ENCODE measurements at places on chromosomes 1 and 21.

DNA sequence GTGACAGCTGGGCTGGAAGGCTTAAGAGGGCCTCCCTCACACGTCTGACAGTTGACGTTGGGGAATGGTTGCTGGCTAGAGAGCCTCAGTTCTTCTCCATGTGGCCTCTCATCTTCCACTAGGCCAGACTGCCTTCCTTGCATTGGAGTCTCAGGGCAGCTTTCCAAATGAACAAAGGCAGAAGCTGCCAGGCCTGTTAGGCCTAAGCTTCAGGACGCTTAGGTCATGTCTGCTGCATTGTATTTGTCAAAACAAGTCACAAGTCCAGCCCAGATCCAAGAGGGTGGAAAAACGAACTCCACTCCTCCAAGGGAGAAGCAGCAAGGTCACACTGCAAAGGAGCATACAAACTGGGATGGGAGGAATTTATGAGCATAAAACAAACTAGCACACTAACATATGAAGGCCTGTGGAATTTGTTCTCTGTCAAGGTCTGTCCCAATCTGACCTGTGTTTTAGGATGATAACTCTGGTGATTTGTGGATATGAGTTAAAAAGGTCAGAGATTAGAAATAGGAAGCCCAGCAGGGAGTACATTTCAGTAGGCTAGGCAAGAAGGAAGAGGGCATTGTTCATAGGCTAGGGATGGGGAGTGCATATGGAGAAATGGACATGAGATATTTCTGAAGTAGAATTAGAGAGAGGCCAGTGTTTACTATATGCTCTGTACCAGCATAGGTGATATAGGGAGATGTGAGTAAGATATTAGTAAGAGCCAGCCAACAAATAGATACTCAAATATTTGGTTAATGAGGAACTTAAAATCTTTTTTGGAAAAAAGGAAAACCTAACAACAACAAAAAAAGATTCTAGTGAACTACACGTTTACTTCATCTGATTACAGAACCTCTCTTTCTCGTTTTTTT lies 29.1 kb upstream of the CNN3 start:
- DNase-seq: no peak

DNA sequence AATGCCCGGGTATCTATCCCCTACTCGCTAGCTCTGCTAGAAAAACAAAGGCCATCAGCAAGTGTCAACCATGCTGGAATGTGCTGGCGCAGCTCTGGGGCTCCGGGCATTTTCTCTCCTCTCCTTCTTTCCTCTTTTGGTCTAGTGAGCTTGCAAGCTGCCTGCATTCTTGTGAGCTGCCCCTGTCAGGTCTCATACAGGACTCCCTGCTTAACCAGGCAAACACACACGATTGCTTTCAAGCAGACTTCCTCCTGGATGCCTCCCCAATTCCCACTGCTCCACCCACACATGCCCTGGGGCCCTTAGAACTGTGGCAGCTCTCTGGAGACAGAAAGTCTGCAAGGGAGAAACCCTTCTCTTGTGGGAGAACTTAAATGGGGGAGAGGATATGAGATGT lies 35.7 kb upstream of the SUCO start:
- DNase-seq: no peak

DNA sequence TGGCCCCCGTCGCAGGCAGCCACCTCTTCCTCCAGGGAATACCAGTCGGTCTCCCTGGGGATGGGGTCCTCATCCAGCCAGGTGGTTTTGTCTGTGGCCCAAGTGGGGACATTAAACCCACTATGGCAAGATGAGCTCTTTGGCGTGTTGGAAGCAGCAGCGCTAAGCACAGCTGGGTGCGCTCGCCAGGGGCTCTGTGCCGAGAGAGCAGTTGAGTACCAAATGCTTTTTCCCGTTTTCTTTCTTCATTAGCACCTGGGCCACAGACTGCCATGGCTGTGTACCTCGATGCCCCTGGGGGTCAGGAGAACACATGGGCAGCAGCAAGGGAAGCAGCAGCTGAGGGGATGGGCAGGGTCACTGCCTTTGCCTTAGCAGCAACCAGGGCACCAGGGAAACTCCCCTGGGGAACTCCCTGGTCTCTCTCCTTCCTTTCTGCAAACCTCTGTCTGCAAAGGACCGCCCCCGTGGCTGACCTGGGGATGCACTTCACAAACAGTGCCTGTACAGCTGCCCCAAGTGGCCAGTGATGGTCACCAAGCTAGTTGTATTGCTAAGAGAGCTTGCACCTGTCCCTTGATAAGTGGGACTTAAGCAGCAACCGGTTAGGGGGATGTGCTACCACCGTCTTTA lies 31.1 kb downstream of the EDARADD start:
- no peak for DNase-seq

DNA sequence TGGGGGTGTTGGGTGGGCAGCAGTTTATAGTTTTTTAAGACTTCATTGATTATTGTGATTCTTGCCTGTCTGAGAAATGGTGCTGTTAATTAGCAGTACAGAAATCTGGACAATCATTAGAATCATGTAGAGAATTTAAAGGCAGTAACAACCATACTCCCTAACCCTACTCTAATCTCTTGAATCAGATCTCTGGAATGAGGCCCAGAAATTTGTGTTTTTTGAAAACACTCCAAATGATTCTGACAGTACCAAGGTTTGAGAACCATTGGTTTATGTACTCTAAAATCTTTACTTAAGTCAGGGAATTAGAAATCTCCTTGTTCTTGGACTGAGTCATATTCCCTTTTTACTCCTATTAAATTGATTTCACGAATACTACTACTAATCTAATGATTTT lies 24.0 kb downstream of the FNBP1L start:
- DNase-seq: no peak

GRCh38 chr1:189522441-189522840 lies 955.2 kb downstream of the BRINP3 start:
- DNase-seq: no peak

DNA sequence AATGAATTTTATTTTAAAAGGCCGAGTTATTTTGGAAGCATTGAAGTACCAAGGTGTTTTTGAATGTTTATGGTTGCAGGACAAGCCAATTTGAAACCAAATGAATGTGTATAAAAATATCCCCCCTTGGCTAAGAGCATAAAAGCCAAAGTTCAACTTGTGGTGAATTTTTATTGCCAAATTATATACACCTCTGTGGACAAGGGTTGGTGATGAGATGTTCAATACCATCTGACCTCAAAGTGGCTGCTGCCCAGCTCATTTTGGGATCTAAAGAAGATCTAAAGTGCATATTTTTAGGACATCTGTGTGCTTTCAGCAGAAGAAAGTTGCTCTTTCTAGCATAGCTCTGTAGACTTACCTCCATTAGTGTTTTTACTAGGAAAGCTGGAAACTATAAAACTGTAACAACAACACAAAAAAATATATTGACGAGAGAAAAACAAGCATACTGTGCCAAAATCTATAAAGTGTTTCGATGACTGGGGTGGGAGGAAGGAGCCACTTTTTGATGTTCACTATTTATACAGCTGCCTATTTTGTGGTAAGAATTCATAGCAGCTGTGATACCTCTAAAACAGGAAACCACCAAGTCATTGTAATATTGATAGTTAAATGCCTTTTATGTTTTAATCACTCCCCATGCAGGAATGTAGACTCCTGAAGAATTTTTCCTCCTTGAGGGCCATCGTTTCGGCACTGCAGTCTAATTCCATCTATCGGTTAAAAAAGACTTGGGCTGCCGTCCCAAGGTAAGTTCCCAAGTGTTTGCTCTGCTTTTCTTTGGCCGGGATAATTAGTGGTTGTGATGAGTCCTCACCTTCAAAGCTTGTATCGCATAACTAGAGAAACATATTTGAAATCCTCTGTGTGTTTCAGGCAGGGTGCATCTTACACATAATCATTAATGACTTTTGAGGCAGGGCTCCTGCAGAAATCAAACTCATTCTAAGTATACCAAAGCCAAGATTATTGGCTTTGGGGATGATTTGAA lies 83.2 kb downstream of the RGL1 start:
- DNase-seq: no peak

DNA sequence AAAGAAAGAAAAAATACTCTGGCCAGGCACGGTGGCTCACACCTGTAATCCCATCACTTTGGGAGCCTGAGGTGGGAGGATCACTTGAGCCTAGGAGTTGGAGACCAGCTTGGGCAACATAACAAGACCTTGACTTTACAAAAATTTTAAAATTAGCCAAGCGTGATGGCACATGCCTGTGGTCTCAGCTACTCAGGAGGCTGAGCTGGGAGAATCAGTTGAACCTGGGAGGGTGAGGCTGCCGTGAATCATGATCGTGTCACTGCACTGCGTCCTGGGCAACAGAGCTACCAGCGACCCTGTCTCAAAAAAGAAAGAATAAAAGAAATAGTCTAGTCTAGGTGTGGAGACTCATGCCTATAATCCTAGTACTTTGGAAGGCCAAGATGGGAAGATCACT lies 22.3 kb downstream of the RRP1B start:
- DNase-seq: no peak

- no peak for DNase-seq
Measured at GRCh38 chr1:86852782-86853408, 61.0 kb downstream of the SELENOF start.

DNA sequence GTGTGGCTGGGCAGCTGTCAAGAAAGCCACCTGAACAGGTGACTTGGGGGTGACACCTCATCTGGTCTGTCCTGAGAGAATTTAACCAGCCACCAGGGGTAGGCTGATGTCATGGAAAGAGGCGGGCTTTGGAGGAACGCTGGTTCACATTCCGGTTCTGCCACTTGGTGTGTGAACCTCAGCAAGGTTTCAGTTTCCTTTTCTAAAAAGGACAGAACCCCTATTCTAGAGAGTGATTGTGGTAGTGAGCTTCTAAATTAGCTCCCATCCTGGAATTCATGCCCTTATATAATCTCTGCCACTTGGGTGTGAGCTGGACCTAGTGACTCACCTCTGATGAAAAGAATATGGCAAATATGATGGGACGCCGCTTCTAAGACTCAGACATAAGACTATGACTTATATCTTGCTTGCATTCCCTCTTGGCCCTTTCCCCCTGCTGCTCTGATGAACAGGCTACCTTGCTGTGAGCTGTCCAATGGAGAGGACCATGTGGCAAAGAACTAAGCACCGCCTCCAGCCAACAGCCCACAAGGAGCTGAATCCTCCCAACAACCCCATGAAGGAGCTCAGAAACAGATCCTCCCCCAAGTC lies 332.1 kb downstream of the RRAGC start:
- no peak for DNase-seq

GRCh38 chr1:229011022-229011421 lies 259.9 kb upstream of the RAB4A start:
- DNase-seq: no peak

- DNase-seq: no peak
Measured at GRCh38 chr1:232627171-232627570, 2.8 kb downstream of the SIPA1L2 start.

DNA sequence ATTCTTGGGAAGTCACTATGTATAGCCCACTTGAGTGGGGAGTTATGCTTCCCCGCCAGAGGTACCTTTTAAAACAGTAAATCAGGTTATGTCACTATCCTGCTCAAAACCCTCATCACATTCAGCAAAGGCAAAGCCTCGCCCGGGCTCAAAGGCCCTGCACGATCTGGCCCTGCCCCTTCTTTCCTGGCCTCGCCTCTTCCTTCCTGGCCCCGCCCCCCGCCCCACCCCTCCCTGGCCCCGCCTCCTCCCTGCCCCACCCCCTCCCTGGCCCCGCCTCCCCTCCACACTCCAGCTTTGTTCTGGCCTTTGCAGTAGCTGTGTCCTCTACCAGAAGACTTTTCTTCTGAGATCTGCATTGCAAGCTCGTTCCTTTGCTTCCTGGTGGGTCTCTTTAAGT lies 6.6 kb downstream of the LDLRAD2 start:
- no peak for DNase-seq

DNA sequence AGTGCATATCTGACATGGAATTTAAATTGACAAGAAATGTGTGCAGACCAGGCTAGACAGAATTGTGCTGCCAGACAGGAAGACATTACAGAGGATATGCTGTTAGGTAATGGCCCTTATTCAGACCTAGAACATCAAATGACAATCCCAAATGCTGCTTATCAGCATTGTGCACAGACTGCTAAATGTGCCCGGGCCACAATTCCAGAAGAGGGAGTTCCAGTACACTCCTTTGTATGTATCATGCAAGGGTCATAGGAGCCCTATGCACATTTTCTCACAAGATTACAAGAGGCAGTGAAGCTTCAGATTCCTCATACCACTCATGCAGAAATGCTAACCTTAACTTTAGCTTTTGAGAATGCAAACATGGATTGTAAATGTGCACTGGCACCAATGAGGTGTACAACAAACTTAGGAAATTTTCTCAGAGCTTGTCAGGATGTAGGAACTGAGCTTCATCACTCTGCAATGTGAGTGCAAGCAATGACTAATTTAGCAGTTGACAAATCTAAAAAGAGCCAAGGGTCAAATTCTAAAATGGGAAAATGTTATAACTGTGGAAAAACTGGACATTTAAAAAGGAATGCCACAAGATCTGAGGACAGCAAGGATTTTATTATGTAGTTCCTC lies 273.5 kb downstream of the COL11A1 start:
- DNase-seq: no peak

- no peak for DNase-seq
Measured at GRCh38 chr1:88661188-88661587, 22.9 kb upstream of the PKN2 start.

- DNase-seq: no peak
Measured at GRCh38 chr1:25683731-25684130, 67.1 kb downstream of the MAN1C1 start.

DNA sequence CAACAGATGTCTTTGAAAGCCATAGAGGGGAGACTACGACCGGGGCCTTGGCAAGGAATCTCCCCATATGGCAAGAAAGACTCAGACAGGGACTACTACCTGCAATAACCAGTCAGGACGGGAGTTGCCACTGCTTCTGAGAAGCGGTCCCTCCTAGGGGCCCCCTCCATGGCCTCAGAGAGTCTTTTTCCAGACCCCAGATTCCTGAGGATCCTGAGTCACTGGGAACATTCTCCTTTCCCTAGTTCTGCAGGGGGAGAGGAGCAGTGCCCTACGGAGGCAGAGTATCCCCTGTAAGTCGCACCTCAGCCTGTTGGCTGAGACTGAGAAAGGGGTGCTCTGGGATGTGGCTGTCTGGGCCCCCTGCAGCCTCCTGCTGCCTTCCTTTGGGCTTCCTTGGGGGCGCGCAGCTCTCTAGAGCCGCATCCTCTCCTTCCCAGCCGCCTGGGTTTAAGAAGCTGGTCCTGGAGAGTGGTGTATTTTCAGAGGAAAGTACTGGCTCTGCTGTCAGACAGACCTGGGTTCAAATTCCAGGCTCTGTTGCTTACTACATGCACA lies 7.8 kb downstream of the GLIS1 start:
- no peak for DNase-seq
